ENCODE measurements at places on chromosomes 2 and 18. TPM values are rescaled to one million over a fixed set of nuclear protein-coding genes. Genes with fewer than 3 reads are reported as not detected.

The CHCHD5 gene
- 24.1 TPM for total RNA-seq

The RBM44 gene
- 0.16 TPM for total RNA-seq

DNA sequence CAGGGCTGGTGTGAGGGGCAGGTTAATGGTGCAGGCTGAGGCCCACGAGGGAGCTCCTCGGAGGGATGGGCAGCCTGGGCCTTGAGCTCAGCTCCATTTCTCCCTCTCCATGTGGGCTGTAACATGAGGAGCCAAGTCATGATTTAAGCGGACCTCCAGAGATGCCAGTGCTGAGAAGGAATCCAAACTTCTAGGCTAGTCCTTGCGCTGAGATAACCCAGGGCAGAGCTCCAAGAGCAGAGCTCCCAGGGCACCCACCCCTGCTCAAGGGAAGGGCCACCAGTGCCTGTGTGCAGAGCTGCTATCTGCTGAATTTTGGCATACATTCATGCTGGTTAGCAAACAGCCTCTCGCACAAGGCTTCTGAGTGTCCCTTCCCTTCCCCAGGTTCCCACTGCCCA is 95.1 kb downstream of the MRO start:
- DNase-seq, result peak; percentile 26

- no peak for DNase-seq
These were observed 494.5 kb upstream of the MAP2 start for GRCh38 chr2:208929139-208929864.

DNA sequence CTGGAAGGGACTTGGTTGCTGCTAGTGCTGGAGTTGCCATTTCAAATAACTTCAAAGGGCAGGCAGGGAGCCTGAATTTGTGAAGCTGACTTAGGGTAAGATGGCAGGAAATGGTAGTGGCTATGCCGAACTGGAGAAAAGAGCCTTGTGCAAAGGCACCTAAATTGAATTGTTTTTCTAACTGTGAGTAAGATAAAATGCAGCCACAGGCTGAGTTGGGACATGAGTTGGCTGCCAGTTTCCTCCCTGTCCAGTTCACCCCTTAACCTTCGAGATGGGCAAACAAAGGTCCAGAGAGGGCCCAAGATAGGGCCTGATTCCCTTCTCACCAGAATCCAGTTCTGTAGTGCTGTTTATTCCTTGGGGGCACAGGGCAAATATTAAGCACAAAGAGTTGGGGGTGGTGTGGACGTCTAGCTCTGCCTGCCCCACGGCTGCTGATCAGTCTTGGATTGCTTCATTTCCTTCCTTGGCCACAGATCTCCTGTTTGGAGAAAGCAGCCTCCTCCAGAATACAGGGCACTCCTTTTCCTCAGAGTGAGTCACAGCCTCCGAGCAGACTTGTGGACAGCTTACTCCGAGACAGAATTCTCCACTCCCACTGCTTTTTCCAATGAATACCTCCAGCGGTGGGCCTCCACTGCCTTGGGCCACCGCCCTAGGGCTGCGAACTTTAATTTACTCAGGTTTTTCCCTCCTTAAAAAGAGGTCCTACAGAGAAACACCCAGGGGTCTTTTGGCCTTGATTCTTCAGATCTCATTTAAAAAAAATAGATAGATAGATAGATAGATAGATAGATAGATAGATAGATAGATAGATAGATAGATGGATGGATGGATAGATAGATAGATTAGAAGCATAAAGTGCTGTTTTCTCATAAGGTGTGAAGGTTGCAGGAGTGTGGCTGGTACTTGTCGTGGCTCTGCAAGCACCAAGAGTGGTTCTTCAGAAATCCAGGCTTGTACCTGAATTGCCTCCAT is 18.4 kb upstream of the SLC20A1 start:
- DNase-seq, result peak; percentile 70

- DNase-seq, result no peak
These were observed 17.4 kb upstream of the LMAN1 start for GRCh38 chr18:59376351-59376935.
